ENCODE measurements at places on chromosomes 1 and 21.

GRCh38 chr1:209444961-209445360, 138.6 kb upstream of the CAMK1G start:
- no peak for DNase-seq

DNA sequence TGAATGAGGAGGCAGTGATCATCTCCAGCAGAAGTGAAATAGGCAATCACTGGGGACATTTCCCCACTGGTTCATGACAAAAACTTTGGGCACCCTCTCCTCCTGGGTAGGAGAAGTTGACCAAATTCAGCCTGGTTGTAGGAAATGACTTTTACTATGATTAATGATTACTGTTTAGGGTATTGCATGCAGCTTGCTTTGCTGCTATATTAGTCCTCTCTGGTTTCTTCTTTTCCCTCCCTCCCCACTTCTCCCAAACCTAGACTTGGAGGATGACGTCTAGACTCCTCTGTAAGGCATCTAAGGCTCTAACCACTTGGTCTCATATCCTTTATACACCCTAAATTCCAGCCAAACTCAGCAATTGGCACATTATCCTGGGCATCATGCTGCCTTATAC, 3.4 kb upstream of the RGS16 start:
- no peak for DNase-seq

DNA sequence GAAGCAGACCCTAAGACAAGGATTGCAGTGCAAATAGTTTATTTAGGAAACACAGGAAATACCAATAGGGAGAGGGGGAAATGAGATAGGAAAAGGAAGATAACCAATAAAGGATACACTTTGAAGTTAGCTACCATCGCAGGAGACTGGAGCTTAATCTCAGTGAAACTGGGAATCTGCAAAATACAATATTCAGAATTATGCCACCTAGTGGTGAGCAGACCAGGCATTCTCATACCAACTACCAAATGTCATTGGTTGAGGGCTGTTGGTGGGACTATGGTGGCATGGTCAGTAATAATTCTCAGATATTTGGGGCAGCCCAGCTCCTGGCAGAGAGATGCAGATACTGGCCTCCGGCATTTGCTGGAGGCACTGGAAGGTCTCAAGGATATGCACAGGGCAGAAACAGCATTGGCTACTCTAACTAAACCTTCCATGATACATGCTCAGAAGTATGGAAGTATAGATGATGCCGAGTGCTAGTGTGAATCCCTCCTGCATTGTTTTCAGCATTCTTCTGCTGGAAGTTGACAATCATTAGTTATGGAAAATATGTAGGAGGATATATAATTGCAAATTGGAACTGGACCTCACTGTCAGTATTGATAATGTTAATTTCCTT, 11.8 kb upstream of the ZFP69B start:
- DNase-seq: no peak

GRCh38 chr1:91701472-91701869, 184.5 kb downstream of the TGFBR3 start:
- DNase-seq: no peak

DNA sequence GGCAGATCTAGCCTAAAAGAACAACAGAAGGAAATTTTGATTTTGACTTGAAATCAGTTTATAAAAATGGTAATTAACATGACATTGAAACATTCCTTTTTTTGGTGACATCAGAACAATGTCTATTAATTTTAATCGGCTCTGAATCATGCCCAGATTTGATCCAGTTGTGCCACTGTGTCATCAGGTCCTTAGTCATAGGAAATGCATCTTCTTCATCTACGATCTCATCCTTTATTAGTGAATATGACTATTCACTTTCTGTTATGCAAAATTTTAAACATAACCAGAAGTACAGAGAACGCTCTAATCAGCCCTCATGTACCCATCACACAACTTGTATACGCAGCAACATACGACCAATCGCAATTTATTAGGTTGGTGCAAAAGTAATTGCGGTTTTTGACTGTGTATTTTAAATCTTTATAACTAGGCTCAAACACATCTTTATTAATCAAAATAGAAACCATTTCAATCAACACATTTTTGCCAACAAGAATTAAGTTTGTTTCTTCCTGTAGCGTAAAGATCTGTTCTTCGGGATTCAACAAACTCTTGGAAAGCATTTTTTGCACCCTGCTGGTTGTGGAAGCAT, 40.3 kb upstream of the TLR5 start:
- no peak for DNase-seq

GRCh38 chr1:244970744-244971551, 106.6 kb upstream of the HNRNPU start:
- peak; percentile 94 for DNase-seq

DNA sequence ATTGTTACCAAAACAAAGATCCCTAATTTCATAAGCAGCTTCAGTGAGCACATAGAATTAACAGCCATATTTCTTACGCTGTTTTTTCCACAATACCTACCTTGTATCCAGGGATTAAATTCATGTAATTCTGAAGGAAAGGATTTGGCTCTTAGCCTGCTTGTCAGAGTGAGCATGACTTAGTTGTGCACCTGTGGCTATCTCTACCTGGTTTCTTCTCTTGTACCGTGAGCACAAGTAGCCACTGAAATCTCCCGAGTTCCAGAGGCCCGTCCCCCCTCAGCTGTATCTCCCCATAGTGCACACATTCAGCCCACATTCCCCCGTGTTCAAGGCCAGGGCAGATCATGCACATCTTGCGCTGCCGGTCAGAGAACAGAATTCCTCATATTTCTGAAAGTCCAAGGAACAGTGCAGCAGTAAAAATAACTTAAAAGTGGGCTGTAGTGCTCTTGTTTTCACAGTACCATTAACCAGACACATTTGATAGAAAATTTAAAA, 2.3 kb downstream of the TENT5C start:
- DNase-seq: no peak

DNA sequence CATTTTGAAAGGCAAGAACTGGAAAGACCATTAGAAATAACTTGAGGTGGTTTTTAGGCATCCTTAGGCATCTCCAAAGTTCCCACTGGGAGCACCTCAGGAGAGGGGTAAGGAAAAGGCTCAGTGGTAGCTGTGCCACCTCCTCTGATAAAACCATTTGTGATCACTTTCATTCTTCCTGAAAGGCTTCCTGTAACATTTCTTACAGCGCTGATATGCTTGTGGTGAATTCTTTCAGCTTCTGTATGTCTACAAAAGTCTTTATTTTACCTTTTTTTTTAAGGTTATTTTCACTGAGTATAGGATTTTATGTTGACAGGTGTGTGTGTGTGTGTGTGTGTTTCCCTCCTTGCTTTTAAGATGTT, 54.8 kb downstream of the VANGL2 start:
- DNase-seq: no peak

DNA sequence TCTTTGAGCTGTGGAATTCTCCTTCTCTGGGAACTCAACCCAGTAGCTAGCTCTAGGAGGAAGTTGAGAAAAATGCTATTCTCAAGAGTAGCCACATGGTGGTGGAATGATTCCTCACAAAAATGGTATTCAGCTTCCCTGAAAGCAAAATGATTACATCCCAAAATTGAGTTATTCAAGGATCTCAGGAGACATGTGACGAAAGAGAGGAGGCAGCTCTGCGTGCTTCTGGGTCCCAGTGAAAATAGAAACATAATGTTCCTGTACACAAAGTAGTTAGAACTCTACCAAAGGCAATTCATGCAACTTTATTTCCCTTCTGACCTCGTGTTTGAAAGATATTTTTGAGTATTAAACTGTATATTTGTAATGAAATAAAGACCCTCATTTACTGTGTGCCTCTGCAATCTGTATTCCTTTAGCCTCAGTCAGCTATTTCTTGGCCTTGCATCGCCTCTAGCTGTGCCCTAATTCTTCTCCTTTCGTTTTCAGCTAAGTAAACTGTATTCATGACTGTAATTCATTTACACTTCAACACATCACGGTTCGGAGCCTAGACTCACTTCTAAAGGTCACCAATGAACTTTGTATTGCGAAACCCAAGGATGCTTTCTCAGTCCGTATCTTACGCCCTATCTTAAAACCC, 167.3 kb downstream of the FASLG start:
- DNase-seq: peak; percentile 73

DNA sequence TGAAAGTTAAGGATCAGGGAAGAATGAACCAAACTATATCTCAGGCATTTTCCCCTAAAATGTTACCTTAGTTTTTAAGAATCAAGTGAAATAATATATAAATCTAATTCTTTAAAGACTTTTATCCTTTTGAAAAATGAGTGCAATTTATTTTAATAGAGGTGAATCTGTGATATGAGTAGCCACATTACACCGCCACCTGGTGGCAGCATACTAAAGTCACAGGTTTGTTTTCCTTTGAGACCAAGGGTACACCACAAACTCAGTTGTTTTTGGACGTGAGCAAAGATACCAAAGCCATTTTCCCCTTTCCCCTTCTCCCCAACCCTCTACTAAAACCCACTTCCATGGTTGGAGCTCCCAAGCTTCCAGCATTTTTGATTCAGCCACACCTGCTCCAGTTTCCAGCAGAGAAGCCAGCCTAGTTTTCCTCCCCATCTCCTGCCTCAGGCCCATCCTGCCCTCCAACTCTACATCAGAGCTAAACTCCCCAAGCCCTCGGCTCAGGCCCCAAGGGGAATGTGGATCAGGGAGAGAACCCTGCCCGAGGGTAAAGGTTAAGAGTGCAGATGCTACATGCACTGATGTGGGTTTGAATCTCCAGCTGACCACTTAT, 22.9 kb upstream of the LDLRAP1 start:
- DNase-seq: no peak

DNA sequence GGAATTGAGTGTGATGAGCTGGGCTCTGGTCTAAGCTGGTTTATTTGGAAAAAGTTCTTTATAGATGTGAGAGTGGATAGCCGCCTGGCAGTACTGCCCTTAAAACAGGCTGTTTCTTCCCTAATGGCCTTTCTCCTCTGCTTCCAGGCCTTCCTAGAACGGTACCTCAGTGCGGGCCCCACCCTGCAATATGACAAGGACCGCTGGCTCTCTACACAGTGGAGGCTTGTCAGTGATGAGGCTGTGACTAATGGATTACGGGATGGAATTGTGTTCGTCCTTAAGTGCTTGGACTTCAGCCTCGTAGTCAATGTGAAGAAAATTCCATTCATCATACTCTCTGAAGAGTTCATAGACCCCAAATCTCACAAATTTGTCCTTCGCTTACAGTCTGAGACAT, 49.2 kb downstream of the VANGL1 start:
- no peak for DNase-seq

- no peak for DNase-seq
These were observed 1.6 kb downstream of the CD84 start for GRCh38 chr1:160577671-160578070.
